ENCODE measurements at places on chromosomes 5 and 9. TPM values are rescaled to one million over a fixed set of nuclear protein-coding genes. Genes with fewer than 3 reads are reported as not detected.

DNA sequence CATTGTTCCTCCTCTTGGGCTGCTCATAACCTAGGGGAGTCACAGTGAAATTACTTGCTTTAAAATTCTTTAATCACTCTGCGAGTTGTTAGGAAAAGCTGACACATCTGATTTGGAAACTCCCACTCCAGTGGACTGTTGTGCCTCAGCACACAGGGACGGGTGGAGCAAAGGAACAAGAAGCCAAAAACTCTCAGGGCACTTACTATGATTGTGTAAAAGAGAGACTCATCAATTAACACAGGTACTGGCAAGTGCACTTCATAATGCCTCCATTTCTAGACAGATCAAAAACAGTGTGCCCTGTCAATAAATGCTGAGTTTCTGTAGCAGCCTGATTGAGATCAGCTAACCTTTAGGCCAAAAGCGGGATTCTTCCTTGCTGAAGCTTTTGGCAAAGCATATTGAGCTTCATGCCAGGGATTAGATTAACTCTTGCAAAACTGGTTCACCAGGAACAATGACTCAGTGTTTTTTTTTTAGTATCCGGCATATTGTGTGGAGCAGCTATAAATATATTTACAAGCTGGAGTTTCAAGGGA lies 55.9 kb downstream of the TMC1 start:
- DNase-seq = no peak

- DNase-seq = no peak
Measured at GRCh38 chr5:38923661-38924451, 78.0 kb downstream of the OSMR start.

- peak; percentile 32 for DNase-seq
Measured at GRCh38 chr9:90546200-90546599, 96.4 kb downstream of the DIRAS2 start.

GRCh38 chr5:169430671-169431070 lies 129.7 kb upstream of the SLIT3 start:
- DNase-seq = no peak

GRCh38 chr5:169545762-169546161 lies 37.8 kb upstream of the SPDL1 start:
- no peak for DNase-seq

GRCh38 chr5:113809626-113810025 lies 296.1 kb downstream of the YTHDC2 start:
- DNase-seq = no peak

Gene KLHL9
- total RNA-seq = 22.1 TPM
